D341Med (cell line): ENCODE measurements at places on chromosomes 12 and 14.

- no peak for DNase-seq
These were observed 63.8 kb downstream of the IRF2BPL start for GRCh38 chr14:76964695-76965094.

GRCh38 chr12:7629465-7629864 lies 36.2 kb downstream of the APOBEC1 start:
- DNase-seq = no peak

DNA sequence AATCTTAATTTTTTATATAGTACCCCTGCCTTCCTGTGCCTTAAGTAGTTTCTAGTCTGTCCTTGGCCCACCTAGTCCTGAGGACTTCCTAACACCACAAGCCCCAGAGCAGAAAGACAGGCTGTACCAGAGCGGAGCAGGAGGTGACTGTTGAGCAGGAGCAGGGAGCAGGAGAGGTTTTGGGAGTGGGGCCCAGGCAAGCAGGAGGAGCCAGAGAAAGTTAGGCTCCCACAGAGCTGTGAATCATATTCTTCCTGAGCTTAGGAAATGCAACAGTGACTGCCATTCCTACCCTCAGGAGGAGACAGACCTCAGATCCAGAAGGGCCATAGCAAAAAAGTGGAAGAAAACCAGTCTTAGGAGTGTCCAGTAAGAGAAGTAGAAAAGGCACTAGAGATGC lies 28.3 kb upstream of the COL2A1 start:
- no peak for DNase-seq

- DNase-seq = no peak
These were observed 226.8 kb upstream of the LHX5 start for GRCh38 chr12:113698510-113698858.

GRCh38 chr12:62642486-62642885 lies 175.9 kb downstream of the MON2 start:
- DNase-seq = no peak

GRCh38 chr14:68986225-68986624 lies 7.1 kb upstream of the ACTN1 start:
- no peak for DNase-seq

DNA sequence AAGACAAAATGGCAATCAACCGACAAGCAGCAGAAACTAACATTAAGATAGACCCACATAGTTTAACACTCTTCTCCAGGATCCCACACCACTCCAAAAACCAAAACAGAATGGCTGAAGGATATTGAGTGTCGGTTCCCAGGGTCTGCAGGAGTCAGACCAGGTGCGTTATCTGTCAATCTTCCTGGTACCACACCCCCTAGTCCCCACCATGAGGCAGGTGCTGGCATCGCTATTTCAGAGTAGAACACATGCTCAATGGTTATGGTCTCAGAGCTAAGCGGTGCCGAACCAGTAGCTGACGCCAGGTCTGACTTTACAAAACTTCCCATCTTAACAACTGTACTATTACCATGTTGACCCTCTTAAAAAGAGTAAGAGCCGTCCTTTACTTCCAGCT lies 10.2 kb downstream of the STX2 start:
- DNase-seq = no peak

- no peak for DNase-seq
These were observed 17.3 kb upstream of the TMPRSS12 start for GRCh38 chr12:50825372-50825838.

GRCh38 chr12:3753544-3754284 lies 805 bp upstream of the CRACR2A start:
- DNase-seq = no peak

DNA sequence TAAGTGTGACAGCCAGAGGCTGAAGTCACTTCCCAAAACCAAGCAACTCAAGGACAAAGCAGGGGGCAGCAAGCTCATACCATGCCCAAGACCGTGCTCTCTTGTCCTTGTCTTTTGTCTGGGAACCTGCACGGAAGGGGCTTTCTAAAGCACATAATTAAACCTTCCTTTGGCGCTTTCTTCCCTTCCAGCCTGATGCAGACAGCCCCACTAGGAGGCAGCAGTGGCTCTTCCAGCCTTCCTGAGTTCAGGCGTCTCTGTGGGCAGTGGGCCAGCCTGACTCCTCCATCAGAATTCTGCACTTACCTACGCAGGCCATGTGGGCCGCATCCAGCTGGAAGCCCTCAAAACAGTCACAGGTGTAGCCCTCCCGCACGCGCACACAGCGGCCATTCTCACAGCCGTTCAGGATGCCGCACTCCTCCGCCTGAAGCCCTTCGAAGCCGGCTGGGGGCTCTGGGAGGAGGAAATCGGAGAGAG lies 7.6 kb downstream of the ISCA2 start:
- peak; percentile 73 for DNase-seq

DNA sequence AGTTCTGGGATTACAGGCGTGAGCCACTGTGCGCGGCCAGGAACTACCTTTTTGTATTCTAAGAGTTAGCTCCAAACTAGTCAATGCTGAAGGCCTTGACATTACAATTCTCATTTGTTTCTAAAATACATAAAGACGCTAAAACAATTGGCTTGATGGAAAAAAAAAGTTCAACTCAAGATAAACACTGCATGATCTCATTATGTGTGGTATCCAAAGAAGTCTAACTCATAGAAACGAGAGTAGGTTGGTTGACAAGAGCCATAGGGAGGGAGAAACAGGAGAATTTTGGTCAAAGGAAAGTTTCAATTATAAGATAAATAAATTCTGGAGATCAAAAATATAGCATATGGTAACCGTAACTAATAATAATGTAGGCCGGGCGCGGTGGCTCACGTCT lies 20.0 kb upstream of the RNF34 start:
- no peak for DNase-seq

GRCh38 chr12:24906141-24906540 lies 42.8 kb downstream of the BCAT1 start:
- no peak for DNase-seq

DNA sequence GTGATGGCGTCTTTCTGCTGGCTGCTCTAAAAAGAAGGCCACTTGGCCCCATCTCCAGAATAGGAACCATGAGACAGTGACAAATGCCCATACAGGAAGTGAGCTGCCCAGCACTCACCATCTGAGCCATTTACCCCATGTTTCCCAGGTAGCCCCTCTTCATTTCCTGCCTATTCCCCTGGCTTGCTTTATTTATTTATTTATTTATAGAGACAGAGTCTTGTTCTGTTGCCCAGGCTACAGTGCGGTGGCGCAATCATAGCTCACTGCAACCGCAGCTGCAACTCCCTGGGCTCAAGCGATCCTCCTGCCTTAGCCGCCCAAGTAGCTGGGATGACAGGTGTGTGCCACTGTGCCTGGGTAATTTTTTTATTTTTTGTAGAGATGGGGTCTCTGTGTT lies 71.2 kb downstream of the RIN3 start:
- no peak for DNase-seq

DNA sequence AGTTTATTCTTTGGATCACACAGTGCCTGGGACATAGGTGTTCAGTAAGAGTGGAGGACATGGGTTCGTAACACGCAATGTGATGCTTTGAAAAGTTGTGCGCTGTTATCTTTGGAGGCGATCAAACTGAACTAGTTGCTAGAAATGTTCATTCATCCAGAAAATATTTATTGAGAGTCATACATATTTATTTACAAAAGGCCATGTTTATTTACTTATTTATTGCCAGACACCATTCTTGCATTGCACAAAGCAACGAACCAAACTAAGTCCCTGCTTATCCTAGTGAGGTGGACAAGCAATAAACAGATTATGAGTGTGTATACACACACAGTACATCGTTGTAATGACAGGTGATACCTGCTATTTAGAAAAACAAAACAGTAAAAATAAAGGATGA lies 12.6 kb downstream of the BHLHE41 start:
- no peak for DNase-seq

DNA sequence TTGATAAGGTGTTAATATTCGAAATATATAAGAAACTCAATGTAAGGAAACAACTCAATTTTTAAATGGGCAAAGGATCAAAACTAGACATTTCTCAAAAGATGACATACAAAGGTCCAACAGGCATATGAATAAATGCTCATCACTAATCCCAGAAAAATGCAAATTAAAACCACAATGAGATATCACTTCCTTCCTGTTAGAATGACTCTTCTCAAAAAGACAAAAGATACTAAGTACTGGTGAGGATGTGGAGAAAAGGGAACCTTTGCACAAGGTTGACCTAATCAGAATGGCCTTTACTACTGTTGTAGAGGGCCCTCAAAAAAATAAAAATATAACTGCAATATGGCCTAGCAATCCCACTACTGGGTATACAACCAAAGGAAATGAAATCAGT lies 383.4 kb downstream of the KCNH5 start:
- DNase-seq = no peak

DNA sequence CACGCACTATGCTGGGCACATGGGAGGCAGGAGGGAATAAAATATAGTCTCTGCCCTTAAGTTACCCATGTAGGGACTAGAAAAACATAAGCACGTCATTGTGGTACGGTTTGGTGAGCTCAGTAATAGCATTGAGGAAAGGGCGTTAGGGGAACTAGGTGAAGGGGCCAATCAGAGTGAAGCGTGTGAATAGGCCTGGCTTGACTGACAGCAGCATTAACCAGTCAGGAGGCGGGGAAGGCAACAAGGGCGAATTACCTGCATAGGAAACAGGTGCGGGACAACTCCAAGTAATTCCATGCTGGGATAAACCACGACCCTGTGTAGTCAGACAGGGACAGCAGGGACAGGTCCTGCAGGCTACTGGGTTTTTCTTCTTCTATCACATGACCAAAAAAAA lies 107.7 kb downstream of the UNC79 start:
- peak; percentile 41 for DNase-seq

DNA sequence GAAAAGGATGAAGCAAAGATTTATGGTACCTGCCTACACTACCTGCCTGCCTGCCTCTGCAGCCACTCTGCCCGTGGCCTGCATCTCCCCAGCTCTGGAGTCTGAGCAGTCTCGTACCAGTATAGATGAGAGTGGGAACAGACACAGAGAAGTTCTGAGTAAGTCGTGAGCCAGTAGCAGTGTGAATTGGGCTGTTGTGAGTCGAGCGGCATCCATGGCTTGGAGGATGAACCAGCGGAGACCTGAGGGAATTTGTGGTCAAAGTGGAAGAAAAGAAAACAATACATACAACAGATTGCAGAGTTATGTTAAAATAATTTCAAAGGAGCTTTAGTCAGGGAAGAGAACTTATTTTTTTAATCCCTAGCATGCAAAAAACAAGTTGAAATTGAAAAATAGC lies 25.3 kb downstream of the C2CD5 start:
- no peak for DNase-seq

- no peak for DNase-seq
These were observed 83.4 kb upstream of the TMCC3 start for GRCh38 chr12:94733727-94734126.

- DNase-seq = peak; percentile 27
These were observed 23.4 kb downstream of the SYNDIG1L start for GRCh38 chr14:74402401-74403251.

- peak; percentile 76 for DNase-seq
These were observed at the start of gene LRFN5 for GRCh38 chr14:41606532-41607303. Gene LRFN5, plus strand, starts transcription at chr14:41606876.

- no peak for DNase-seq
These were observed 201.2 kb downstream of the SYNE2 start for GRCh38 chr14:64053694-64054669.

DNA sequence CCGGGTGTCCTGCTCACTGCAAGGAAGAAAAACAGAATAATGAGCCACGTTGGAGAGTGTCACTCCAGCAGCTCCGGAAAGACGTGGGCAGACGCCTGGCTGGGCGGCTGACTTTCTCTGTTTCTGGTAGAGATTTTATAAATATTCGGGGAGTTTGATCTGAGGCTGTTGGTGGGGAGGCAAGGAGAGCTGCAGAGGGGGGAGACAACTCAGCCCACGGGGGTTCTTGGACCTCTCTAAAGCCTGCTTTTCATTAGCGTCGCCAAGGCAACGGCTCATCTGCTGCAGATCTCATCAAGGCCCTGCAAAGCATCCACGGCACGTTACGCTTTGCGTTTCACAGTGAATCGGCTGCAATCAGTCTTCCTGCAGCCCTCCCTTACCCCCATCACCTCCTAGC lies 207.2 kb downstream of the ZFP36L1 start:
- DNase-seq = no peak

- DNase-seq = no peak
These were observed 8.9 kb downstream of the VAMP1 start for GRCh38 chr12:6461401-6462233.

DNA sequence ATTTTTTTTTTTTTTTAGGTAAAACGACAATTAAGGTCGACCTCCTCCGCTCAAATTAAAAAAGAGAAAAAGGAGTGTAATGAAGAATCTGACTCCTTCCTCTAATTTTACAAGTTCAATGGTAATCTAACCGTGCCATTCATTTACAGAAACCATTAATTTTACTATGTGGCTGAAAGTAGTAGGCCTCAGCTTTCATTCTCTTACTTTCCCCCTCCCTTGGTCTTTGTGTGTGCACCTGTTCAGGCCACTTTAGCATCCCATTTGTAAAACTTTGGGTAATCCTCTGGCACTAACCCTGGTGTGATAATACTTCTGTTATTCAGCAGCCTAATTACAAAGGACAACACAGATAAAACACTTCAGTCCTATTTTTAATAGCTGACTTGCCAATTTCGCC lies 128.1 kb downstream of the ASCL1 start:
- DNase-seq = no peak

- no peak for DNase-seq
These were observed 105.1 kb downstream of the BMP4 start for GRCh38 chr14:53851394-53852090.

GRCh38 chr12:128690641-128691040 lies 133.1 kb downstream of the SLC15A4 start:
- DNase-seq = no peak

DNA sequence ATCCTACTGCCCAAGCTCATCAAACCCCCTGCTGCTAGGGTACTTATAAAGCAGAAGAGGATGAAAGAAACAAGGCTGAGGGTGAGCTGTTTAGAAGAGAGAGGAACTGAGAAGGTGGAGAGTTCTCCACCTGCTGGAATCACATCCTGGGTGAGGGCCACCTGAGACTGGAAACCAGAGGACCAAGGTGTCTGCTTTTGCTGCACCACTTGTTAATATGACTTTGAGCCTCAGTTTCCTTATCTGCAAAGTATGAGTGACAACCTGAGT lies 203.2 kb upstream of the SSTR1 start:
- DNase-seq = no peak

- DNase-seq = no peak
These were observed 271.4 kb downstream of the RASSF9 start for GRCh38 chr12:85564786-85565185.

- no peak for DNase-seq
These were observed 8.2 kb upstream of the DHRS2 start for GRCh38 chr14:23627961-23628360.

DNA sequence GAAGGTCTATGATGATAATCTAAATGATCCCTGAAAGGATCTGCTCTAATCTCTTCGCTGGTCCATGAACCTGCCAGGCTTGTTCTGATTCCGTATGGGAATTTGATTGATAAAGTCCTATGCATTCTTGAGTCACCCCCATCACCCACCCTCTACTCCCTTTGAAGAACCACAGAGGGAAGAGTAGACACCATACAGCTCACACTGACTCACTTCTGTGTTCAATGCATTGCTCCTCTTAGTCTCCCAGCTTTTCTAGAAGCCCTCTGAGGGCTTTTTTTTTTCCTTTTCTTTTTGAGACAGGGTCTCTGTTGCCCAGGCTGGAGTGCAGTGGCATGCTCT lies 18.5 kb upstream of the GPRC5A start:
- DNase-seq = no peak

- no peak for DNase-seq
These were observed 114.8 kb upstream of the FLRT2 start for GRCh38 chr14:85415015-85415712.
